ENCODE measurements at places on chromosomes 16 and 17. TPM values are rescaled to one million over a fixed set of nuclear protein-coding genes. Genes with fewer than 3 reads are reported as not detected.

PRAC1 gene
- total RNA-seq = not detected

ITGAX gene
- total RNA-seq = 1.1 TPM

PRR29 gene
- total RNA-seq = 1.2 TPM

TEDC2 gene
- 17.9 TPM for total RNA-seq

ITGA3 gene
- total RNA-seq = 379 TPM

KRTAP1-5 gene
- total RNA-seq = not detected

MFSD6L gene
- total RNA-seq = not detected

CCL17 gene
- total RNA-seq = not detected

MBTPS1 gene
- total RNA-seq = 45.7 TPM

GPR179 gene
- not detected for total RNA-seq

CA10 gene
- total RNA-seq = not detected

KRT9 gene
- not detected for total RNA-seq

CA7 gene
- not detected for total RNA-seq

ITGAL gene
- total RNA-seq = not detected

MT4 gene
- not detected for total RNA-seq

HSD11B2 gene
- 2.4 TPM for total RNA-seq

HEATR3 gene
- total RNA-seq = 14.3 TPM

CBFA2T3 gene
- total RNA-seq = 0.86 TPM

SLC2A4 gene
- total RNA-seq = 0.57 TPM

ASPSCR1 gene
- 27.4 TPM for total RNA-seq

TNFRSF13B gene
- not detected for total RNA-seq

ZSCAN10 gene
- not detected for total RNA-seq

C1QTNF8 gene
- not detected for total RNA-seq

STAT5A gene
- total RNA-seq = 6.1 TPM

KRT27 gene
- not detected for total RNA-seq

VMO1 gene
- total RNA-seq = 0.68 TPM

GABARAP gene
- total RNA-seq = 781 TPM

CTRB1 gene
- total RNA-seq = not detected

LITAFD gene
- total RNA-seq = not detected

PRDM7 gene
- not detected for total RNA-seq

NCBP3 gene
- 31.0 TPM for total RNA-seq

NLGN2 gene
- 12.6 TPM for total RNA-seq

SPNS3 gene
- total RNA-seq = not detected

DHRS7C gene
- not detected for total RNA-seq

SPNS2 gene
- total RNA-seq = 15.2 TPM

CCDC40 gene
- 7.3 TPM for total RNA-seq

NPB gene
- total RNA-seq = 0.55 TPM

MRC2 gene
- 40.5 TPM for total RNA-seq

IL21R gene
- total RNA-seq = not detected

GID4 gene
- total RNA-seq = 9.3 TPM

All from A549 treated with Mapracorat at 1 μM for 4 hours (cell line).